ENCODE measurements at places on chromosomes 3 and 15.
A peak's percentile ranks its signal among the peaks of the same experiment; 100 is the strongest.

GRCh38 chr3:156448300-156448699 is 106.6 kb downstream of the SSR3 start:
- DNase-seq = peak; percentile 59

DNA sequence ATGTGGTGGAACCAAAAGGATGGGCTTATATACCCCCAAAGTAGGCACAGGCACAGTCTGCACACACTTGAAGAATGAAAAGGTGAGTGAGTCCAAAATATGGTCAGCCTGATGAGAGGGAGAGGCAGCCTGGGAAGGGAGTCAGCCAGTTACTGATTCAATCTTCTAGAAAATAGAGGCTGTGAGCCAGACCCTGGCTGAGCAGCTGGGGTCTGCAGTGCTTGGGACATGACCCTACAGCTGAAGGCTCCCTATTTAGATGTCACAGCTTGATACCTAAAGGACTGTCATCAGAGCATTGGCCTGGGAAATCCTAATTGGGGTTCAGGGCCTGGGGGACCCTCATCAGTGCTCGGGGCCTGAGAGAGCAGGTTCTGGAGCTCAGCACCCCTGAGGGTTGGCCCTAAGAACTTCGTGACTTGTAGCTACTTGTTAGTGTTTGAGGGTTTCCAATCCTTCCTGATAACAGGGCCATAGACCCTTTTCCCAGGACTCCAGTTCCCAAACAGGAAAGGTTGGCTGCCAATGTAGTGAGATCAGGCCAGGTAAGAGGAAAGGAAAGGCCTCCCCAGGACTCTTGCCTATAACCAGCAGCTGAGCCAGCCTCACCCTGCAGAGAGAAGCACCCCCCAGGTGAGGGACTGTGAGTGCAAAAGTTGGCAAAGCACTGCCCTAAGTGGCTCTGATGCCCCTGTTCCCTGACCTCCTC is 54.7 kb upstream of the SLCO2A1 start:
- no peak for DNase-seq

- DNase-seq = no peak
Observed at GRCh38 chr3:124243177-124243859, 251.4 kb upstream of the ROPN1 start.

DNA sequence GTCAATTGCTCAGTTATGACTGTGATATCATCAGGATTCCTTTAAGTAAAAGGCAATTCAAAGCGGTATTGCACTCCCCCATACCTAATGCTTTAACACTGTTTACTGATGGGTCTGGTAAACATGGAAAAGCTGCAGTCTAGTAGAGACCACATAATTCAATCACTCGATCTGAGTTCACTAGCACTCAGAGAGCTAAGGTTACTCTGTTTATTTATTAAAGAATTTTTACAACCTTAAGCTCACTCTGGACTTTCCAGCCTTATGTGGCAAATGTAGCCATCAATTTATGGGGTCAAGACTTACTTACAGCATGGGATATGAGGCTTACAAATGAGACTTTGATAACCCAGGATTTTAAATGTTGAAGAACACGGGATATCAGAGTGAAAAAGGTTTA is 18.4 kb upstream of the CCR2 start:
- no peak for DNase-seq

DNA sequence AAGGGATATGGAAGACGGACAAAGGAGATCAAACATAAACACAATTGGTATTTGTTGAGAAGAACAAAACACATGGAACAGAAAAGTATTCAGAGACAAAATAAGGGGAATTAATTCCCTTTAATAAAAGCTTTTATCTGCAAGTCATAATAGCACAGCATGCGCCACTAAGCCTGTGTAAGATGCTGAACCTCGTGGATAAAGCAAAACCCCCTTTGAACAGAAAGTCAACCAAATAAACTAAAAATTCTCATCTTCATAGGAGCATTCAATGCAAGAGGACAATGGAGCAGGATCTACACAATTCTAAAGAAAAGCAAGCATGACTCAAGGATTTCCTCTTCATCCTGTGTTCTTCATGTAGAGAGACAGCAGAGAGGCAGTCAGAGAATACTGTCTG is 274.3 kb upstream of the GOLGA6L4 start:
- DNase-seq = no peak

GRCh38 chr15:62324382-62324781 is 159.3 kb upstream of the C2CD4B start:
- no peak for DNase-seq

- DNase-seq = peak; percentile 86
Observed at GRCh38 chr15:79923079-79923514, 26.3 kb upstream of the MTHFS start.

All from D341Med (cell line).